ENCODE measurements at places on chromosomes 3 and 15.
A peak's percentile ranks its signal among the peaks of the same experiment; 100 is the strongest.

GRCh38 chr15:82183121-82184031 is 79.2 kb downstream of the EFL1 start:
- no peak for DNase-seq

GRCh38 chr15:33785366-33785765 is 182.9 kb upstream of the CHRM5 start:
- no peak for DNase-seq

- DNase-seq = no peak
Measured at GRCh38 chr3:151625586-151625985, 108.1 kb upstream of the AADACL2 start.

DNA sequence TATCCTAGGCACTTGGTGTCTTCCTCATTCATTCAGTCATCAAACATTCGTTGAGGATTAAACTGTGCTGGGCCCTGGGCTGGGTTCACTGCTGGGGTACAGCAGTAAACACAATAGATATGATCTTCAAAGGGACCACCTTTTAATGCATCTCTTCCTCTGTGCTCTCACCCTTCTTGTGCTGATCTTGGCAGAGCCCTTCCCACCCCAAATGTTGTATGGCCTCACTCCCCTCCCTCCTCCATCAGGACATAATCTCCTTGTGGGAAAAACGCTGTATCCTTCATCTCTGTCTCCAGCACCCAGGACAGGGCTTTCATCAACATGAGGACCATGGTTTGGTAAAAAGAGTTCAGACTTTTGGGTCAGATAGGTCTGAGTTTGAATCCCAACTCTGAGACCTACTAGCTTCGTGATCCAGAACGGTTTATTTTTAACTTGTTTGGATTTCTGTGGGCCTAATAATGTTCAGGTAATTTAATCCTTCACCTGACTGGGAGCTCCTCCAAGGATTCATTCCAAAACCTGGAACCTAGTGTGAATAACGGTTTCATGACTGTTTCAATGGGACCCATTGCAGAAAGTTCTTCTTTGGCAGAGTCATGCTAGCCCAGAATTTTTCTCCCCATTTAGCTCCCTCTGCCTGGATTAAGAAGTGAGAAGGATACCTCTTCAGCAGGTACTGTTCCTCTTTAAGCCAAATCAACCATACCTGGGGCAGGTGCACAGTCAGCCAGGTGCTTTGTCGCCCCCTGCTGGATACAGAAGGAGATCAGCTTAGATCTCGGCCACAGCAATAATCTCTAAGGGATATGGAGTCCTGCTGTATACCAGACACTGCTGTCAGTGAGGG is 5.2 kb upstream of the WNT7A start:
- DNase-seq = peak; percentile 27

DNA sequence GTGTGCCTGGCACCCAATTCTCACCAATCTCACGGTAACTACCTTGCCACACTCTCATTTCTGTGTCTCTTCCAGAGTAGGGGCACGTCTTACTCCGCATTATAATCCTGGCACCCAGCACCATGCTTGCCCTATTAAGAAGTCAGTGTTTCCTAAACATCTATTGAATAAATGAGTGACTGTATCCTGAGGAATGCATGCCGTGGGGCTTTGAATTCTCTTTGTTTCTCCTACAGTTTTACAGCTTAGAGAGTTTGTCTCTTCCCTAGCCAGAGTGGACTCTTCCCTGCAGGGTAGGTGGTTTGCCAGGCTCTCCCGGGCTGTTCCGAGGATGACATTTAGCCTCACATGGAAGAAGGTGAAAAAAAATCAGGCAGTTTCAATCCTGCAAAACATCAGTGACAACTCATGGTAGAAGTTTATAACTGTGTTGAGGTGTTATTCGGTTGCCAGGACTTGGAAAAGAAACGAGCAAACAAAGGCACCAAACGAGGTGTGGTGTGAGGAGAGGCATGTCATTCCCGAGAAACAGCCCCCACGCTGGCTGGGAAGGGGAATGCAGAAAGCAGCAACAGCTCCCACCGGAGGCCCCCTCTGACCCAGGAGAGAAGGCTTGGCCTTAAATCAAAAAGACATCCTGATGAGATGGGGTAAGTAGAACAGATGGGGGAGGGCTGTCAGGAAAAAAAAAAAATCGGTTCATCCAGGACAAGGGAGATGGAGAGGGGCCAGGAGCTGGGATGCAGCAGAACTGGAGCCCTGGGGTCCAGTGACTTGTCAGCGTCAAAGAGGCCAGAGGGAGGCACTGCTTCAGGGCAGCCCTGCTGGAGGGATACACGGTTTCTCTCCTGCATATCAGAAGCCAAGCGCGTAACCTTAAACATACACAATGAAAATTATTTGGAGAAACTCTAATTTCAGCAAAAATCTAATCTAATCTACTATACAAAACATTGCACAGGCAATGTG is 168.4 kb upstream of the ARRDC4 start:
- DNase-seq = no peak

DNA sequence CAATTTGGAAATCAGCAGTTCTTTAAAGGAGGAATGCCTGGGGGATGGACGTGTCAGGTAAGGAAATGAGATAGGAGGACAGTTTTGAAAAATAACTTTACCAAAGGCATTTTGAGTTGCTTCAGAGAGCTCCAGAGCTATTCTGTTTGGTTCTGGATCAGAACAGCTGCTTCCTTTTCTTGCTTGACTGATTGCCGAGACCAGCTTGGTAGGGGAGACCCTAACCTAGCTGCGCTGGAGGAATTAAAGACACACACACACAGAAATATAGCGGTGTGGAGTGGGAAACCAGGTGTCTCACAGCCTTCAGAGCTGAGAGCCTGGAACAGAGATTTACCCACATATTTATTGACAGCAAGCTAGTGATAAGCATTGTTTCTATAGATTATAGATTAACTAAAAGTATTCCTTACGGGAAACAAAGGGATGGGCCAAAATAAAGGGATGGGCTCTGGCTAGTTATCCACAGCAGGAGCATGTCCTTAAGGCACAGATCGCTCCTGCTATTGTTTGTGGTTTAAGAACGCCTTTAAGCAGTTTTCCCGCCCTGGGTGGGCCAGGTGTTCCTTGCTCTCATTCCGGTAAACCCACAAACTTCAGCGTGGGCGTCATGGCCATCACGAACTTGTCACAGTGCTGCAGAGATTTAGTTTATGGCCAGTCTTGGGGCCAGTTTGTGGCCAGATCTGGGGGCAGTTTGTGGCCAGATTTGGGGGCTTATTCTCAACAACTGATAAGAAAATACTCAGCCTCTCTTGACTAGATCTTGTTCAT is 556.0 kb downstream of the ROBO1 start:
- DNase-seq = no peak

DNA sequence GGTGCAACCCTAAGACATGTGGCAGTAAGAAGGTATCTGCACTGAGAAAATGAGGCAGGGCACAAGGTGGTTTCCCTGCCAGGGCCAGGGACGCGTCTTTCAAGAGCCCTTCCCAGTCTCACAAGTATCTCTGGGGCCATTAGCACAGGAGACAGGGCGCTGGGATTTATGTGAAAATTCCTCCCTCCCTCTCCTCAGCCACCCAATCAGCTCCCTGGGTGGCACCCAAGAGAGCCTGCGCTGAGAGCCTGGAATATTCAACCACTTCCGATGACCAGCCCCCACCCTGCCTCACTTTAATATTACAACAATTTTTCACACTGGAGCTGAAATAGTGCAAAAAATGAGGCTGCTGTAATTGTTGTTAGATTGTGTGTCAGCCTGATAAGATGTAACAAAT is 26.1 kb downstream of the SEC61A1 start:
- no peak for DNase-seq

- no peak for DNase-seq
Measured at GRCh38 chr15:38788918-38789317, 224.3 kb upstream of the RASGRP1 start.

GRCh38 chr3:4977001-4977852 is 2.0 kb upstream of the BHLHE40 start:
- peak; percentile 99 for DNase-seq

- DNase-seq = no peak
Measured at GRCh38 chr3:50336452-50337174, 4.0 kb downstream of the RASSF1 start.

Data from suppressor macrophage treated with lipopolysaccharide for 1 hour (primary cell).